ENCODE measurements at places on chromosomes 4 and X.
A peak's percentile ranks its signal among the peaks of the same experiment; 100 is the strongest.

DNA sequence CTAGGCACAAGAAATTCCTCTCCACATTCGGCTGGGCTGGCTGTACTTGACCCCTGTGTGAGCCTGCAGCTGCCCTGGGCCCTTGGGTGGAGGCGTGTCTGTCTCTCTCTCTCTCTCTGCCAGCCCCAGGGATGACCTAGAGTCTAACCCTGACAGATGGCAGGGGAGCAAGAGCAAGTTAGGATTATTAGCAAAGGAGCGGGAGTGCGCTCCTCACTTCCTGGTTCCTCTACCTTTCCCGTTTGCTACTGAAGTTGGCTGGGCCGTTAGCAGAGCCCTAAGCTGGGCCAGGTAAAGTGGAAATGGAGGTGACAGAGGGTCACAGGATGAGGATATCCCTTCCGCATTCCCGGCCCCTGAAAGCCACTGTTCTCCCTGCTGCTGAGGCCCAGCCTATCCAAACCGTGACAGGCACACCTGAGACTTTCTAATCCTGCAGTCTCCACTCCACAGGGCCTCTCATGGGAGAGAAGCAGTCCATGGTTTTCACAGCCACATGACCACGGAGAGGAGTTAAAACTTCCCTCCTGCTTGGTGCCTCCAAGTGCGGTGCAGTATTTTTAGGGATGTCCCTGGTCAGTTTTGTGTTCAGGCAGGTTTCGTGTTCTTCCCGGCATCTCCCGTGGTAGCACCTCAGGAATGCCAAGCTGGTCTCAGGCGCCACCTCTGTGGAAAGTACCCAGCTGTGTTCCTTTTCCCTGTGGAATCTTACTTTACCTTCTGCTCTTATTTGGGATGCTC, 79.3 kb downstream of the CLDN22 start:
- no peak for DNase-seq

- DNase-seq, result no peak
Measured at GRCh38 chrX:74246524-74246923, 57.5 kb upstream of the ZCCHC13 start.

GRCh38 chr4:48409203-48409602, 67.9 kb downstream of the SLAIN2 start:
- DNase-seq, result no peak

DNA sequence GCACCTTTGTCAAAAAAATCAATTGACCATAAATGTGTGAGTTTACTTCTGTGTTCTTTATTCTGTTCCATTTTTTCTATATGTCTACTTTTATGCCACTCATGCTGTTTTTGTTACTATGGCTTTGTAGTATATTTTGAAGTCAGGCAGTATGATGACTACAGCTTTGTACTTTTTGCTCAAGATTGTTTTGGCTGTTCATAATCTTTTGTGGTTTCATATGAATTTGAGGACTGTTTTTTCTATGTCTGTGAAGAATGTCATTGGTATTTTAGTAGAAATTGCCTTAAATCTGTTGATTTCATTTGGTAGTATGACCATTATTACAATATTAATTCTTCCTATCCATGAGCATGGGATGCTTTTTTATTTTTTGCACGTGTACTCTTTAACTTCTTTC, 346.8 kb downstream of the PPP3CA start:
- no peak for DNase-seq

DNA sequence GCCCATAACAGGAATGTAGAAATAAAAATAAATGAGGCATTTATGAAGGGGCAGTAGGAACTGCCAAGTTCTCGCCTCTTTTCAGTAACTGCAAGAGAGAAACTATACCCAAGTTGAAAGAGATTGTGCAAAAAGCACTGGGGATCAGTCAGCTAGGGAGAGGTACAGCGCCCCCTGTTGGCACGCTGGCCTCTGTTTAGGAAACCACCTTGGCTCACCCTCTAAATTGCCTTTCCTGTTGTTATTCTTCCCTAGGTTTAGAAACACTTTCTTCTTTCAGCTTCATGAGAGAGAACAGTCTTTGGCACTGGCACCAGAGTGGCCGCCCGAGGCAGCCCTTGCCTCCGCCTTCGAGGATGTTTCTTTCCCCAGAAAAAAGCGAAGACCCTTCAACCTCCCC, 348.5 kb downstream of the MID1IP1 start:
- peak; percentile 66 for DNase-seq

- DNase-seq, result no peak
Measured at GRCh38 chr4:158316264-158316663, 106.0 kb downstream of the TMEM144 start.

- DNase-seq, result no peak
Measured at GRCh38 chrX:23904096-23904495, 3.6 kb downstream of the APOO start.

DNA sequence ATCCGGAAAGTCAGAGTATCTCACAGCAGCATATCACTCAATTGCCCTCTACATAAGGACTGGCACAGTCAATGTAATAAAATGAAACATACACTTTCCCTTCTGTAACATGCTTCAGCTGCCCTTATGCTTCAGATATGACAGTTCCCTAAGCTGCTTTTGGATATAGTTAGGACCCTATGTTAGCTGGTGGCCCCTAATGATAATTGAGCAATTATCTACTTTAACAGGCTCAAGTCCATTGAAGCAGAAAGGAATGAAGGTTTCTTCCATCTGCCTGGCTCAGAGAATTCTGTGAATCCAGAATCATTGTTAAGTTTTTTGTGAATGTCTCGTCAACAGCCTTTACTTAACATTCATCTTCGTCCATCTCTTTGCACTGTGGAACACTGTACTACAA, 951.2 kb upstream of the DIAPH2 start:
- no peak for DNase-seq

GRCh38 chr4:52870225-52870624, 8.1 kb downstream of the RASL11B start:
- no peak for DNase-seq

GRCh38 chr4:16694884-16695276, 203.6 kb downstream of the LDB2 start:
- no peak for DNase-seq

GRCh38 chr4:73916172-73916925, 47.2 kb downstream of the CXCL1 start:
- no peak for DNase-seq

GRCh38 chr4:19227701-19228100, 1024.0 kb upstream of the SLIT2 start:
- DNase-seq, result no peak

GRCh38 chr4:14345356-14345775, 656.9 kb upstream of the CPEB2 start:
- DNase-seq, result no peak

- DNase-seq, result no peak
Measured at GRCh38 chrX:47321823-47322371, 48.5 kb upstream of the ZNF157 start.

GRCh38 chr4:151013944-151014343, 1.1 kb downstream of the LRBA start:
- no peak for DNase-seq

GRCh38 chrX:23554304-23554703, 113.0 kb upstream of the PRDX4 start:
- DNase-seq, result no peak

DNA sequence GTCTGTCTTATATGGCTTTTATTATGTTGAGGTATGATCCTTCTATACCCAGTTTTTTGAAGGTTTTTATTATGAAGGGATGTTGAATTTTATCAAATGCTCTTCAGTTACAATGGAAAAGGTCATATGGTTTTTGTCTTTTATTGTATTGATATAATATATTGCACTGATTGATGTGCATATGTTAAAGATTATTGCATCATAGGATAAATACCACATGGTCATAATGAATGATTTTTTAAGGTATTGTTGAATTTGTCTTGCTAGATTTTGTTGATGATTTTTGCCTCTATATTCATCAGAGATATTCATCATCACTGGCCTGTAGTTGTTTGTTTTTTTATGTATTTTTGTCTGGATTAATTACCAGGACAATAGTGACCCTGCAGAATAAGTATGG, 339.2 kb upstream of the CT83 start:
- no peak for DNase-seq

- no peak for DNase-seq
Measured at GRCh38 chr4:7727749-7728148, 211.9 kb downstream of the AFAP1 start.

GRCh38 chrX:154032653-154033052, 13.0 kb upstream of the IRAK1 start:
- DNase-seq, result no peak

- no peak for DNase-seq
Measured at GRCh38 chr4:66606908-66607307, 936.6 kb upstream of the EPHA5 start.

- no peak for DNase-seq
Measured at GRCh38 chrX:3415011-3415410, 68.6 kb upstream of the MXRA5 start.

DNA sequence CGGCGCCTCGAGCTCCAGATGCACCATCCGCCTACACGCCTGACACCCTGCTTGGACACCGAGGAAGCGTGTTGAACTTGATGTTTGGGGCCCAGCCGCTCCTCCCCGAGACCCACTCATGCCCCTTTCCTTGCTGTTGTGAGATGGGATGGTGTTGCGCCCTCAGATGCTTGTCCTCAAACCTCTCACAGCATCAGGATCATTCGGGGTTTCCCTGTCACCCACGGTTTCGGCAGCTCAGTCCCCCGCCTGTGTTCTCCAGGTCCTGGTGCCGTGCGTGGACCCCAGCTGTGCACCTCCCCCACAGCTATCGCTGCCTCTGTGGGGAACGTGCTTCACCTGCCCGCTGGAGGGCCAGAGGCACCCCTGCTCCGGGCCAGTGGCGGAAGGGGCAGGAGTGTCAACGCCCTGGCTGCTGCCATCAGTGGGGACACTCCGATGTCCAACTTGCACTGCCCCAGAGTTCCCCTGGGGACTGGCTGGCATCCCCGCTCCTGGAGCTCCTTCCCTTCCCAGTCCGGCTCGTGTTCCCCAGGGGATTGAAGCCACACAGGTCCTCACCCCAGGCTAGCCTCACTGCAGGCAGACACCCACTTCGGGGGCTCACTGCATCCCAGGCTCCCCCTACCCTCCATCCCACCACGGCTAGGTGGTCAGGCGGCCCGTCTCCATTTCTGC, 82.3 kb upstream of the ADRA2C start:
- DNase-seq, result no peak

- no peak for DNase-seq
Measured at GRCh38 chrX:65576160-65576559, 41.6 kb upstream of the LAS1L start.

GRCh38 chr4:139957986-139958738, 195.8 kb downstream of the MAML3 start:
- DNase-seq, result no peak

DNA sequence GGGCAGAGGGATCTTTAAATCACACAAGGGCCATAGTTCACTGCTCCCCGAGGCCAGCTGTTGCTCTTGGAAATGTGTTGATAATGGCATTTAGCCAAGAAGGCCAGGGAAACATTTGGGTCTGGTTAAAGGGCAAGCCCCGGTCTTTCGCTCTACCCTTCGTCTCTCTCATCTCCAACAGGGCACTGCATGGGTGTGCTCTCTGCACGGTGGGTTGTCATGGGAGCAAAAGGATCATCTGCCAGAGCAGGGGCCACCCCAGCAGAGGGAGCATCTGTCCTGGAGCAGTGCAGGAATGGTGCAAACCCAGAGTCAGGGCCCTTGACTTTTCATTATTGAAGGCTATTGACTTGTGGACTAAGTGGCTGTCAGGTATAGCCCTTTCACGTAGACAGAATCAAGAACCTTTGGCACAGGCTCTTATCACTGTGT, 22.7 kb upstream of the PGRMC2 start:
- no peak for DNase-seq

DNA sequence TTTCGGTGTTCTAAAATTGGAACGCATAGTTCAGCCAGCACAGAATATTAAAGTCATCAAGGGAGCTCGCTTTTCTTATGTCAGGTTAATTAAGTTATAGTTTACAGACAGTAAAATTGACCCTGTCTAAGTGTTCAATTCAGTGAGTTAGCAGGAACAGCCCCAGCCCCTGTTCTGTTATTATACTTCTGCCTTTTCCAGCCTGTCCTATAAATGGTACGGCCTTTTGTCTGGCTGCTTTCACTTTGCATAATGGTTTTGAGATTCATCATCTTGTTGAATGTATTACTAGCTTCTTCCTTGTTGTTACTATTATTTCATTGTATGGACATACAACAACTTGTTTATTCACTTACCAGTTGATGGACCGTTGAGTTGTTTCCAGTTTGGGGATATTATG, 9.5 kb downstream of the CXCL13 start:
- DNase-seq, result no peak

GRCh38 chr4:68358988-68359387, 9.1 kb upstream of the YTHDC1 start:
- DNase-seq, result no peak

- no peak for DNase-seq
Measured at GRCh38 chrX:66544181-66544580, 94.7 kb downstream of the EDA2R start.

GRCh38 chr4:102517753-102518152, 16.6 kb downstream of the NFKB1 start:
- no peak for DNase-seq

DNA sequence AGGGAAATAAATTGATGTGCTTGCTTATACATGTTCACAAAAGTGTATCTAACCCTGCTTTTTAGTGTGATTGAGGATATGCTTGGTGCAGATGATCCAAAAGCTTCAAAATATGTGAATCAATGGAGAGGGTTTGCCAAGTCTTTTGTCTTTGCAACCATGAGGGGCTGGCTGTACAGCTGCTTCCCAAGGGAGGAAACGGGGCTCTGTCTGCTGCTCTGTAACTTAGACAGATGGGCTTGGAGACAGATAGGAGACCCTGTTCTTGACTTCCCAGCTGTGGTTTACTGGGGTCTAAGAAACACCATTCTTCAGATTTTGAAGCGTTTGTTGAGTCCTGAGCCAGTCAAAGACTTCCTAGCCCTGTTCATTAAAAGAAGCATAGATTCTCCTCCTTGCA, 152.3 kb downstream of the DCLK2 start:
- no peak for DNase-seq

DNA sequence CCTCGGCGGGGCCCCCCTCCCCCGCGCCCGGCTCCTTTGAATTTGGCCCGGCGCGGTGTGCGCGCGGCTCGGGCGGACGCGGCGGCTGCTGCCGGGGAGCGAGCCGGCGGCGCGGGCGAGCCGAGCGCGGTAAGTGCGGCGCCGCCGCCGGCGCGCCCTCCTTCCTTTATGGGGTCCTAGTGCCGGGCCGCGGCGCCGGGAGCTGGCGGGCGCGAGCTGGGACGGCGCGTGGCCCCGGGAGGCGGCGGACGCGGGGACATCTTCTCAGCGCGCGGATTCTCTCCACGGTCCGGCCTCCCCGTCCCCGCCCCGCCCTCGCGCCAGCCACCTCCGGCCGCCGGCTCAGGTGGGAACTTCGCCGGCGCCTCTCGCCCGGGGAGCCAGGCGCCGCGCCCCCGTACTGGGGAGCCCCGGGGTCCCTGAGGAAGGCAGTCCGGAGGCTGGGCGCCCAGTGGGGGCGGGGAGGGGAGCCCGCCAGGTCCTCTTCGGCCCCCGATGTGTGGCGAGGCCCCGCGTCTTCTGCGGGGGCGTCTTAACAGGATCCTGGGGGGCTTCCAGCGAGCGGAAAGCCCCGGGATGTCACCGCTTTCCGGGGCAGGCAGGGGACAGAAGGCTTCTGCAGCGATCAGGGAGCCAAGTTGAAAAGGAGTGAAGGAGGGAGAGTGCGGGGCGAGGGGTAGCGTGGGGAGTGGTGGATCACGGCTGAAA, 98.4 kb upstream of the TENM3 start:
- DNase-seq, result no peak

Data from activated naive CD8-positive, alpha-beta T cell treated with anti-CD3 and anti-CD28 coated beads, Interleukin-2, amount 50 U/mL, for 24 hours (primary cell).